ENCODE measurements at places on chromosomes 3 and 15. TPM values are rescaled to one million over a fixed set of nuclear protein-coding genes. Genes with fewer than 3 reads are reported as not detected.

DNA sequence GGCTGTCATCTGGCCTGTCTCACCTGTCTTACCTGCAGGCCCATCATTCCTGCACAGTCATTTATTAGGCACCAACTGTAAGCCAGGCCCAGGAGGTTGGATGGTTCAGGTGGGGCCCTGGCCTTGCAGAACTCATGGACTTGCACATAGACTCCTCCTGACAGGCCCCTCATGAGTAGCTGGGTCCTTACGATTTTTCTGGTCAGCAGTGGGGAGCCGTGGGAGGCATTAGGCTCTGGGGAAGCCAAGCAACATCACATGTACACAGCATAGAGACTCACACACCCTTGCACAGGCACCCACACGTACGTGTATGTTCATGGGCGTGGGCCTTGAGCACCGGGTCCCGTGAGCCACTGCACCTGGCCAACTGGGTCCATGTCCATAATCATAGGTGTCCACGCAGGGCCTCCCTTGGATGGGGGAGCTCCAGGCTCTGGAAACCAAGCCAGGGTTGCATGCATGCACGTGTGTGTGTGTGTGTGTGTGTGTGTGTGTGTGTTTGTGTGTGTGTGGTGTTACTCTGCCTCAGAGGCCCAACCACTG, 20.3 kb downstream of the CISH start:
- H3K4me1 ChIP-seq: no peaks in the 10 kb centered on the region
- H3K4me3 ChIP-seq: no peak overlapping the region
- H3K36me3 ChIP-seq: no peaks in the 10 kb centered on the region
- no peaks in the 10 kb centered on the region for H3K27me3 ChIP-seq
- DNase-seq: no peak
- no peak overlapping the region for H3K27ac ChIP-seq

DNA sequence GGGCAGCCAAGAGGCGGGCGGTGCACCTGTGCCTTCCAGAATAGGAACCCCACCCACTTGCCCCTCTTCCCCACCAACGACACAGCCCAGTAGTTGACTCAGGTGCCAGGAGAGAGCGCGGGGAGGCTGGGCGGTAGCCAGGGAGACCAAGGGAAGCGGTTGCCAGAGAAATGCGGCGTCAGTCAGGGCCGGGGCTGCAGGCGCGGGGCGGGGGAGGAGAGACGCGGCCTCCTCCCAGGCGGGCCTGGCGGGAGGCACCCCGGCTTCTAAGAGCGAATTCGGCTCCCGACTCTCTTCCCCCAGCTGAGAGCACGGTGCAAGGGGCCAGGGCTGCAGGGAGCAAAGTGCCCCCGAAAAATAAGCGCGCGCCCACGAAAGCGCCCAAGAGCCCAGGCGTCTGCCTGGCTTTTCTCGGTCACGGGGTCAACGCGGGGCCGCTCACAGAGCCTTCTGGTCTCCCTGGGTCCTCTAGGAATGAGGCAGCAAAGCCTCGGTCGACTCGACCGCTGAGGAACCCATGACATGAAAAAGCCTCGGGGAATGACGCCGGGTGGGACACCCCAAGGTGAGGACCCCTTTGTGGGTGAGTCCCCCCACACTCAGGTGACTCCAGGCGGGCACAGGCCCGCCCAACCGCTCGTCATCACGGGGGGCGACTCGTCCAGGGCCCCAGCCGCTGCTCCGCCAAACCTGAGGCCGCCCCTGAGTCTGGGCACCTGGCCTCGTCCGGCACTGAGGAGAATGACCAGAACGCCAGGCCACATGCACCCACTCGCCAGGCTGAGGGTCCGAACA, 716 bp downstream of the CPEB1 start:
- DNase-seq: peak; percentile 18
- H3K4me1 ChIP-seq: no peaks in the 10 kb centered on the region
- H3K27me3 ChIP-seq: no peaks in the 10 kb centered on the region
- H3K4me3 ChIP-seq: peak overlapping the region; percentile 53

GRCh38 chr3:153462545-153462944, 300.5 kb downstream of the RAP2B start:
- no peaks in the 10 kb centered on the region for H3K36me3 ChIP-seq
- no peak overlapping the region for H3K27ac ChIP-seq
- no peak overlapping the region for H3K4me3 ChIP-seq
- H3K27me3 ChIP-seq: no peaks in the 10 kb centered on the region
- H3K4me1 ChIP-seq: no peaks in the 10 kb centered on the region
- no peak for DNase-seq

- no peaks in the 10 kb centered on the region for H3K27me3 ChIP-seq
- no peaks in the 10 kb centered on the region for H3K4me1 ChIP-seq
- no peaks in the 10 kb centered on the region for H3K36me3 ChIP-seq
- H3K27ac ChIP-seq: no peak overlapping the region
- no peak overlapping the region for H3K4me3 ChIP-seq
Measured at GRCh38 chr3:15007681-15008141, 57.4 kb downstream of the MRPS25 start.

DNA sequence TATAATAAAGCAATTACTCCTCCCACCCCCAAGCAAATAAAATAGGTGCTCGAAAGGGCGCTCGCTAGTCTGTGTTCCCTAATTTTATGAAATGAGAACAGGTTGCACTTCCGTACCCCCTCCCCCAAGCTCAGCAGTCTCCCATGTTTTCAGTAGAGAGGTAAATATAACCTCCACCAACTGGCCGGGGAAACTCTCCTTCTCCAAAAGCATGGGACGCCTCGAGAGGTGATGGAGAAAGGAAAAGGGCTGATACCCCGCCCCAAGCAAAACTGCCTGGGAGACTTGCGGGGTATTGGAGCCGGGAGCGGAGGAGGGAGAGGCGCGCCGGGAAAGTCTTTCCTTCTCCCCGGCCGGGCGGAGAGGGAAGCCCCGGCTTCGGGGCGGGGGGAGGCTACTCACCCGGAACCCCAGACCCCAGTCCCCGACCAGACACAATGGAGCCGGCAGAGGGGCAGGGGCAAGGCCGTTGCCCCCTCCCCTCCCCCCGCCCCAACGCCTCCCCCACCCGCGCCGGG, 605 bp downstream of the DCUN1D1 start:
- DNase-seq: peak; percentile 24
- H3K27me3 ChIP-seq: no peaks in the 10 kb centered on the region
- peaks cover 9% of the 10 kb centered on the region for H3K4me1 ChIP-seq

GRCh38 chr3:143429628-143430514, 310.3 kb downstream of the CHST2 start:
- H3K4me1 ChIP-seq: no peaks in the 10 kb centered on the region
- H3K36me3 ChIP-seq: no peaks in the 10 kb centered on the region
- no peaks in the 10 kb centered on the region for H3K27me3 ChIP-seq
- no peak for DNase-seq
- H3K27ac ChIP-seq: no peak overlapping the region

GRCh38 chr3:168249550-168250414, 154.1 kb upstream of the GOLIM4 start:
- no peaks in the 10 kb centered on the region for H3K4me1 ChIP-seq
- no peak overlapping the region for H3K27ac ChIP-seq
- H3K36me3 ChIP-seq: no peaks in the 10 kb centered on the region
- H3K4me3 ChIP-seq: peak overlapping the region; percentile 23

- no peak for DNase-seq
- H3K4me1 ChIP-seq: no peaks in the 10 kb centered on the region
- H3K4me3 ChIP-seq: no peak overlapping the region
- H3K27me3 ChIP-seq: no peaks in the 10 kb centered on the region
Measured at GRCh38 chr3:150141790-150142326, 171.2 kb upstream of the PFN2 start.

- no peak for DNase-seq
- H3K27me3 ChIP-seq: no peaks in the 10 kb centered on the region
- H3K4me1 ChIP-seq: no peaks in the 10 kb centered on the region
Measured at GRCh38 chr15:98937413-98938104, 70.0 kb downstream of the PGPEP1L start.

DNA sequence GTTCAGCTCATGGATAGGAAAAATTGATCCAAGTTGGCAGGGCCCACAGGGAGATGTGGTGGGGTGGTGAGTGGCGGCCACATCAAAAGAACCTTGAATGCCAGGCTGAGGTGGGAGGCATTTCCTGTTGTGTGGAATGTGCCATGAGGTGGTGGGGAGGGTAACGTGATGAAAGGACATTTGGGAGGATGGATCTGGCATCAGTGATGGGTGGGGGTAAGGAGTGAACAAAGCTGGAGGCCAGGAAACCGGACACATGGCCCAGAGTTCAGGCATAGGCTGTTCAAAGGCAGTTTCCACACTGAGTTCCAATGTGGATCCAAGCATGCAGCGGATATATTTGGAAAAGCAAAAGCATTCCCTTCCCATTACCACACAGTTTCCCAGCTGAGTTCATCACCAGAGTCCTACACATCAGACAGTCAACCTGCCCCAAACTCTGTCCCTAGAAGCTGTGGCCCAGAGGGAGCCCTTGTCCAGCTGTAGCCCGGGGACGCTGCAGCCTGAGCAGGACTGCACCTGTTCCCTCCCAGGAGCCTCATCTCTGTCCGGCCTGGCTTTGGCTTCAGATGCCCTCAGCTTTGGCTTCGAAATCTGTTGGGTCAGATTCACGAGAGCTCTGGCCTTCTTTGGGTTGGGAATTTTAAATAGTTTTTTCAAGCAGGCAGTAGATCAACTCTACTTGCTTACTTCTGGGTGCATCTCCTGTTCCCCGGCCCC, 37.8 kb upstream of the GOLGA6B start:
- H3K27me3 ChIP-seq: no peaks in the 10 kb centered on the region
- H3K27ac ChIP-seq: no peak overlapping the region
- no peak for DNase-seq
- H3K36me3 ChIP-seq: no peaks in the 10 kb centered on the region
- H3K4me1 ChIP-seq: no peaks in the 10 kb centered on the region

GRCh38 chr3:78277220-78277619, 1237.3 kb downstream of the ROBO2 start:
- no peak for DNase-seq
- H3K27me3 ChIP-seq: no peaks in the 10 kb centered on the region
- H3K27ac ChIP-seq: no peak overlapping the region
- no peaks in the 10 kb centered on the region for H3K4me1 ChIP-seq

DNA sequence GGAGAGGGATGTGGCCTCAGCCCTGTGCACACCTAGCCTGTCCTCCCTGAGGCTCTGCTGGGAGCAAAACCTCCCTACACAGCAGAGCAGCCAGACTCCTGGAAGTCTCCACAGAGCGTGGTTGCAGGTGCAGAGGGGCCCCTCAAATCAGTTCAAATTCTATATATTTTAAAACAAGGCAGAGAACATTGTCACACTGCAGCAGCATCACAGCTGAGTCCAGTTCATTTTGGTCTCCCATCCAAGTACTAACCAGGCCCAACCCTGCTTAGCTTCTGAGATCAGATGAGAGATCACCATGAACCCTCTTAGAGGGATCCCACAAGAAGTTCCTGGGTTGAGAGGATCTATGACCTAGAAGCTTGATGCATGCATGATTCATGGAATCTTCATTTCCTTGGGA, 331.0 kb upstream of the RGMA start:
- no peaks in the 10 kb centered on the region for H3K27me3 ChIP-seq
- H3K36me3 ChIP-seq: no peaks in the 10 kb centered on the region
- no peak overlapping the region for H3K4me3 ChIP-seq
- H3K27ac ChIP-seq: no peak overlapping the region

GRCh38 chr15:26222781-26223180, 359.7 kb upstream of the ATP10A start:
- DNase-seq: no peak
- no peak overlapping the region for H3K4me3 ChIP-seq
- no peak overlapping the region for H3K27ac ChIP-seq
- no peaks in the 10 kb centered on the region for H3K27me3 ChIP-seq
- H3K36me3 ChIP-seq: no peaks in the 10 kb centered on the region

DNA sequence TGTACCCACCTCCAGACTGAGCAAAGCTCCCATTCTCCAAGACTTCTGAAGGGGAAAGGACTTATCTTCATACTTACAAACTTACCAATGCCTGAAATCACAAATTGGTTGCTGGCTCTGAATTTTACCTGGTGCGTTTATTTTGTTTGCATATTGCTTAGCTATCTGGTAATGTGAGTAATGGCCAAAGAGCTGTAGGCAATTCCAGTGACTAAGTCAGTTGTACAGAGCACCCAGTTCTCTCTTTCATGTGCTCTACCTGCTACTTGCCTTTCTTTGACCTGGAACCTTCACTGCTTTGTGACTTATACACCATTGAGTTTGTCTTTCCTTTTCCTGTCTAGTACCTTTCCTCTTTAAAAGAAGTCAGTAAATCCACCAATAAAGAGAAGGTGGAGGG, 755.9 kb upstream of the LMCD1 start:
- no peak overlapping the region for H3K27ac ChIP-seq
- no peak for DNase-seq
- no peak overlapping the region for H3K4me3 ChIP-seq
- no peaks in the 10 kb centered on the region for H3K4me1 ChIP-seq
- H3K36me3 ChIP-seq: no peaks in the 10 kb centered on the region

DNA sequence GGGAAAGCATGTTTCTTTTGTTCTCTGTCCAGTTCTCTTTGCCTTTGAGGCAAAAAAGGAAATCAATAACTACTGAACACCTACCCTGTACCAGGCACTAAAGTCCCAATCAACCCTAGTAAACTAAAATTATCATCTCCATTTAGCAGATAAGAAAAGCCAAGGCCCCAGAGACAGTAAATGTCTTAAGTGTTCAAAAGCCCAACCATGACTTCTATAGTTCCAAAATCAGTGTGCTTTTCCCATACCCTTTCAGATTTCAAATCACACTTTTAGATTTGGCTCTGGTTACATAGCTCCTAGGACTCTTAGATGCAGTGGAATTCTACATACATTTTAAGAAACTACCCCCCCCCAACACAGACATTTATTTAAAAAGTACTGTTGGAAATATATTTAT, 63.5 kb downstream of the UACA start:
- H3K4me1 ChIP-seq: peaks cover 10% of the 10 kb centered on the region
- no peaks in the 10 kb centered on the region for H3K27me3 ChIP-seq
- H3K36me3 ChIP-seq: no peaks in the 10 kb centered on the region
- peak overlapping the region; percentile 62 for H3K27ac ChIP-seq

The BTLA gene
- 0.62 TPM for total RNA-seq

The PROS1 gene
- 60.3 TPM for total RNA-seq

The ERC2 gene
- not detected for total RNA-seq

The CLASP2 gene
- total RNA-seq: 44.1 TPM

The GPR15 gene
- not detected for total RNA-seq

The SECISBP2L gene
- 24.8 TPM for total RNA-seq

The LINGO1 gene
- total RNA-seq: 0.26 TPM

The PLA2G4E gene
- total RNA-seq: not detected

Data from uterus (tissue), 4 donors.